ENCODE measurements at places on chromosomes 13 and 19.

GRCh38 chr13:67273001-67273400 lies 42.9 kb upstream of the PCDH9 start:
- no peak for DNase-seq

GRCh38 chr19:1384085-1384462 lies 367 bp downstream of the NDUFS7 start:
- DNase-seq: no peak

DNA sequence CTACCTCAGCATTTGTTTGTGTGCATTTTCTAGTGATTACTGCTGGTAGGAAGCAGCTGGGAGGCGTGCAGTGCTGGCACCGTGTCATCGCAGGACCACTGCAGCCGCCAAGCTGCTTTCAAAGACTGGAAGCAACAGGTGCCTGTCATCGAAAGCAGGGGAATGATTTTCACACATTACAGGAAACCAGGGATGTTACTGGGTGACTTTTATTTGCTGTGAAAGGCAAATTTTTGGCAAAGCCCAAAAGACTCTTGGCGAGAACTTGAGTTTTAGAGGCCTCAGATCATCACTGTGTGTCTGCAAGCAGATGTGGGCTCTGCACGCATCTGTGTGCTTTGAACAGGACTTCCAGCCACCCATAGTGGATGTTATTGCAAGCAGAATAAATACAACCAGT lies 176.4 kb downstream of the FLT1 start:
- DNase-seq: no peak

GRCh38 chr13:110388108-110388943 lies 81.2 kb downstream of the COL4A2 start:
- DNase-seq: no peak

- no peak for DNase-seq
Observed at GRCh38 chr13:73970421-73971055, 163.7 kb downstream of the KLF12 start.

DNA sequence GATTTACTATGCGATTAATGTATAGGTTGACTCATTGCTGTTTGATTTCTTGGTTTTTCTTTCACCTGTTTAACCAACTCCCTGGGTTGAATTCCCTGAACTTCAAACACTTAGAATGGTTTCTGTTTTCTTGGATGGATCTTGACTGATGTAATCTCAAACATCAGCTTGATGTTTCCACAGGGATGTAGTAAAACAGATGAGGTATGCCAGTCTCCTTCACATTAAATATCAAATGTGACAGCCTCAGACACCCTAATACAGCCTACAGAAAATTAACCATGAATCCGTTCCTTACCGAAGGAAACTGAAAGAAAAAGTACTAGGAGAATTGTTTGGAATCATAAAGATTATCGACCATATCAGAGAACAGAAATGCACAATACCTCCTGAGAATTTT lies 631.2 kb downstream of the GPC5 start:
- no peak for DNase-seq

- no peak for DNase-seq
Observed at GRCh38 chr19:31675193-31675913, 326.1 kb upstream of the TSHZ3 start.

DNA sequence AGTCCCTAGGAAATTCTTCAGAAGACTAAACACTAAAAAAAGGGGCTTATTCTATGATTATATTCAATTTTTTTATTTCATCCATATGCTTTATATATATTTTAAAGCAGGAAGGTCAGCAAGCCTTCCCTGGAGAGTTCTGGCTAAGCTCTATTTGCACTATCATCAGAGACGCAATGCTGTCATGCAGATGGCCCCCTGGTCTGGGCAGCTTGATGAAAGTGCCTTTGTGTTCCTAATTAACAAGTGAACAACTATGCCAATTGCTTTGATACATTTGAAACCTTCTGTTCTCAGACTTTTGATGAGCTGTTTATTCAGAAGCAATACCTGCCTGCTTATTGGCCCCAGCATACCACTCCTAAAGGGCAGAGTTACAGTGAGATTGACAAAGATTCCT lies 1344.6 kb downstream of the OLFM4 start:
- no peak for DNase-seq

- no peak for DNase-seq
Observed at GRCh38 chr19:2602391-2603181, 99.9 kb downstream of the GNG7 start.

Data from stimulated activated CD8-positive, alpha-beta memory T cell treated with anti-CD3 and anti-CD28 coated beads, Interleukin-2, amount 100 ng/mL, for 1 hour (primary cell).